Mesenchymal stem cell (in vitro differentiated cells and primary cell): ENCODE measurements at places on chromosomes 7 and 10.

DNA sequence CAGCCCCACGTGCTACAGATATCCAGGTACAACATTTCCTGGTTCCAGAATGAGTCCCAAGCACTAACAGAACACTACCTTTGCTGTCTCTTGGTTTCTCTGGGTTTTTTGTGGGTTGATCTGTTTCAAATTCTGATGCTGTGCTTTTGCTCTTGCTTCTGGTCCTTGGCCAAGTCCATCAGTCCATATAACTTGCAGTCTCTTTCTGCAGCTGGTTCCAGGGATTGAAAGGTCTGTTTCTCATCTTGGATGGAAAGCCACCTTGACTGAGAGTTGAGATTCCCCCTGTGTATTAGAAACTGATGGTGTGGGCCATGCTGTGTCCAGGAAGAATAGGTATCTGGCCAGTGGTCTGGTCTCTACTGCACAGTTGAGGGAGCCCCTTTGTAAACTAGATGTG is 171.1 kb downstream of the JCAD start:
- DNase-seq, result no peak

- no peak for DNase-seq
Observed at GRCh38 chr7:117216436-117217069, 106.3 kb downstream of the WNT2 start.

DNA sequence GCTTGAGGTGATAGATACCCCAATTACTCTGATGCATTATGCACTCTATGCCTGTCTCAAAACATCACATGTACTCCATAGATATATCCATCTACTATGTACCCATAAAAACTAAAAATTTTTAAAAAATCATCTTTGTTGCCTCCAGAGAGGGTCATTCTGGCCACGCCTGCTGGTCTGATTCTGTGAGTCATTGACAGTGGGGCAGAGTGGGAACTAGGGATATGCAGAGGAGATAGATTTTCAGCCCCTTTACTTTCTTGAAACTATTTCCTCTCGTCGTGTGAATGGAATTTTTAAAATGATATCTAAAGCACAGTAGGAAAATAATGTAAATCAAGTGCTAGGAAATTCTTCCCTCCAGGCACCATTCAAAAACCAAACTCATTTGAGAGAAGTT is 715.0 kb upstream of the NRP1 start:
- peak; percentile 2 for DNase-seq

- DNase-seq, result no peak
Observed at GRCh38 chr10:78700413-78700812, 368.4 kb upstream of the ZMIZ1 start.

DNA sequence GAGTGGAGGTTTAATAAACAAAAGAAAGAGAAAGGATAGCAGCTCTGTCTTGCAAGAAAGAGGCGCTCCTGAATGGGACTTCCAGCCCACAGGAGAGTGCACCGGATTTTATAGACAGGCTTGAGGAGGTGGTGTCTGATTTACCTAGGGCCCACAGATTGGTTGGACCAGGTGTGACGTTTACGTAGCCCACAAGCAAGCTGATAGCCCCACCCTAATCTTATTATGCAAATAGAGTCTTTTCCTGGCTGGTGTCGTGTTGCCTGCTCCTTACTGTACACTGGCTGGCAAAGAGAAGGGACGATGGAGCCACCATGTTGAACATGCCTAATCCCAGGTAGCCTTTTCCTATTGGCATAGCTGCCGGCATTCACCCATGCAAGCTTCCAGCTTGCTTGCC is 319.7 kb upstream of the POM121L12 start:
- DNase-seq, result no peak

GRCh38 chr10:34739915-34740314 is 75.2 kb downstream of the PARD3 start:
- peak; percentile 87 for DNase-seq

DNA sequence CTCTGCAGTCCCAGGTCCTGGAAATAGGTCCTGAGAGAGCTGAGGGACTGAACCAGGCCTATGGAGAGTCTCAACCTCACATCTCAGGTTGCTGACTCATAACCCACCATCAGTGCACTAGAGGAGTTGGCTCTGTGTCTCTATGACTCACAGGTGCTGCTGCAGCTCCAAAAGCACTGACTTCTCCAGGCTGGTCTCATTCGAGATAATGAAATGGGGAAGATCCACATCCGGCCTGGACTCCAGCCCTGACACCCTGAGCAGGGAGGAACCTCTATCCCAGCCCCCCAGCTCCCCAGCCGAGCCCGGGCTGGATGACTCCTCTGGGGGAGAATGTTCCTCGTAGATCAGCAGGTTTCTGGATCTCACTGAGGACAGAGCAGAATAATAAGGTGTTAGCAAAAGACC is 35.5 kb upstream of the DGKI start:
- peak; percentile 91 for DNase-seq

GRCh38 chr10:126397156-126397555 is 8.9 kb upstream of the ADAM12 start:
- no peak for DNase-seq

GRCh38 chr7:5572439-5572838 is 148.8 kb upstream of the TNRC18 start:
- DNase-seq, result no peak

DNA sequence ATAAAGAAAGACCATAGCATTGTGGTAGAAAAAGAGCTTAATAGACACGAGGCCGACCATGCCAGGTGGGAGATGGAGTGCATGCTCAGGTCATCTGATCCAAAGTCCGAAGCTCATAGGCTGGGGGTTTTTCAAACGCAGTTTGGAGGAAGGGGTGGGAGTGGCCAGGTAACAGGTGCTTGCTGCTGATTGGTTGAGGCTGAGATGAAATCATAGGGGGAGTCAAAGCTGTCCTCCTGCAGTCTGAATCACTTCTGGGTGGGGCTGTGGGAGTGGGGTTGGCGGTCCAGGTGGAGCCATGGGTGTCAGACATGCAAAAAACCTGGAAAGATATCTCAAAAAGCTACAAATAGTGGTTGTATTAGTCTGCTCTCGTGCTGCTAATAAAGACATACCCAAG is 2.8 kb upstream of the ERCC6 start:
- DNase-seq, result no peak

DNA sequence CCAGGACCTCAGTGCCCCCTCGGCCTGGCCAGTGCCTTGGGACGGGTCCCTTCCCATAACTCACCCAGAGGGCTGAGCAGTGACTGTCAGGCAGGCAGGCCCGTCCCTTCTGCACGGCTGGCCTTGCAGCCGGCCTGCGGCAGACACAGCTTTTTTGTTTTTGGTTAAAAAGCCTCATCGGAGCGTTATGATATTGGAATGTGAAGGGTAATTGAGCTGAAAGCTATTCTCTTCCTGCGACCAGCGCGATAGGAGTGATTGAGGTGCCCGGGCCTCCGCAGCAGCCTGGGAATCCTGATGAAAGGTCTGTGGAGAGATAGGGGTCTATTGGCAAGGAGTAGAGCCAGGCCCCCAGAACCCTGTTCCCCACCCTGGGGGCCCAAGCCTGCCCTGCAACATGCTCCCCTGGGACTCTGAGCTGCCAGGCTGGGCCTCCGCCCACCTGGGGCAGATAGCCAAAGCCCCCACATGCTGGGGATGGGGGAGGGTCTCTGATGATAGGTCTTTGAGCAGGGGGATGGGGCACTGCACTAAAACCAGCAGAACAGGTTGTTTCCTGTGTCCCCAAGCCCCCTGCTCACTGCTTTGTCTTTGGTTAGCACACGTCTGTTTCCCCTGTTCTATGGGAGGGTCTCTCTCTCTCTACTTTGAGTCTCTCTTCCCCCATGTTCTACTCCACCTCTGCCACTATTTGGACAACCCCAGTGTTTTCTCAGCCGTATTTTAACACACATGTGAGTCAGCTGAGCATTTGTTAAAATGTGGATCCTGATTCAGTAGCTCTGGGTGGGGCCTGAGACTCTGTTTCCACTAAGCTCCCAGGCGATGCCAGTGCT is 131.9 kb downstream of the CDH23 start:
- no peak for DNase-seq

GRCh38 chr7:49885593-49886285 is 112.3 kb downstream of the VWC2 start:
- no peak for DNase-seq

DNA sequence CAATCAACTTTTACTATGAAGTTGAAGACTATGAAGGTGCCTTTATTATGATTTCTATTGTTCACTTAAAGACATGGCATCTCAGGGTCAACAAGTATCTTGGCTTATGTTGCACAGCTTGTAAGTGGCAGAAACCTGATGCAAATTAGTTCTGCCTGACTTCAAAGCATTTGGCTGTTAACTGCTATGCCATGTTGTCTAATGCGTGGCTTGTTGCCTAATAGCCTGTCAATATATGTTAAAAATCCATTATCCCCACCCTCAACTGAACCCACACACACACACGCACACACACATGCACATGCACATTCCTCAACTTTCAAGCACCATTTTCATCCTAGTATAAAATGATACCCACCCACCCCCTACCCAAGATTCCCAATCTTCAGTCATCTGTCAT is 217.1 kb downstream of the NRG3 start:
- no peak for DNase-seq

- DNase-seq, result no peak
Observed at GRCh38 chr7:27885652-27886051, 145.7 kb downstream of the TAX1BP1 start.

GRCh38 chr10:71126432-71126831 is 85.9 kb upstream of the UNC5B start:
- DNase-seq, result no peak

DNA sequence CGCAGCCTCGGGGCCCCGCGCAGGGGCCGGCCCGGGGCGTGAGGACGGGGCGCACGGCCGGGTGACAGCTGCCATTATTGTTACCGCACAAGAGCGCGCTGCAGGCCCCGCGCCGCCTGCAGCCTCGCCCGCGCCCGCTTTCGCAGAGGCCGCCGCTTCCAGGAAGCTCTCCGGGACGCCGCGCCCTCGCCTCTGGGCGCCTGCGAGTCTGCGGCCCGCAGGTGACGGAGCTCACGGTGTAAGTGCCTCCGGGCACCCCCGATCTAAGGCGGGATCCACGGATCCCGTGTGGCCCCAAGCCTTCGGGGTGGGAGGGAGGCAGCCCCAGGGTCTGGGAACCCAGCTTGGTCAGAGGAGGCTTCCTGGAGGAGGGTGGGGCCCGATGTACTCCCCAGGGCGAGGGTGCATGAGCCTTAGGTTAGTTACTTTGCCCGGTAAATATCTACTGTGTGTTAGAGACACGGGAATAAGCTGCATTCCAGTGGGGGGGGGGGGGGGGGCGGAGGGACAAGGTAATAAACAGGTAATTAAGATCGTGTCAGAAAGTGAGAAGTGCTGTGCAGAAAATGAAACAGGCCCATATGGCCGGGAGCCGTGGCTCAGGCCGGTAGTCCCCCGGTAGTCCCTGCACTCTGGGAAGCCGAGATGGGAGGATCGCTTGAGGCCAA is 638 bp downstream of the IQCE start:
- no peak for DNase-seq

DNA sequence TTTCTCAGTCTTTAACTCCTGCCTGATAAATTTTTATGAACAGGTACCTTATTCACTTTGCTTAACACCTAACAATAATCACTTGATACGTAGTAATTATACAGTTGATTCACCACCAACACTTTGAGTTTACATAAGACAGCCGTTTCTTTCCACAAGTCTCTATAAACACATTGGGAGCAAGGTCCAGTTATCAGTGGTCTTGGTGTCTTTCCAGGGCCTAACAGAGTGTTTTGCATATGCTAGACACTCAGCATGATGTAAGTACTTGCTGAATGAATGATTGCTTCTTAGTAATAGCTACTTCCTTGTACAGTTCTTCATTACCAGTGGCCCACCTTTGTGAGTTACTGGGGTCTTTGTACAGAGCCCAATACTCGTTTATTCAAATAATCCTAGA is 6.4 kb downstream of the CLDN12 start:
- DNase-seq, result no peak

DNA sequence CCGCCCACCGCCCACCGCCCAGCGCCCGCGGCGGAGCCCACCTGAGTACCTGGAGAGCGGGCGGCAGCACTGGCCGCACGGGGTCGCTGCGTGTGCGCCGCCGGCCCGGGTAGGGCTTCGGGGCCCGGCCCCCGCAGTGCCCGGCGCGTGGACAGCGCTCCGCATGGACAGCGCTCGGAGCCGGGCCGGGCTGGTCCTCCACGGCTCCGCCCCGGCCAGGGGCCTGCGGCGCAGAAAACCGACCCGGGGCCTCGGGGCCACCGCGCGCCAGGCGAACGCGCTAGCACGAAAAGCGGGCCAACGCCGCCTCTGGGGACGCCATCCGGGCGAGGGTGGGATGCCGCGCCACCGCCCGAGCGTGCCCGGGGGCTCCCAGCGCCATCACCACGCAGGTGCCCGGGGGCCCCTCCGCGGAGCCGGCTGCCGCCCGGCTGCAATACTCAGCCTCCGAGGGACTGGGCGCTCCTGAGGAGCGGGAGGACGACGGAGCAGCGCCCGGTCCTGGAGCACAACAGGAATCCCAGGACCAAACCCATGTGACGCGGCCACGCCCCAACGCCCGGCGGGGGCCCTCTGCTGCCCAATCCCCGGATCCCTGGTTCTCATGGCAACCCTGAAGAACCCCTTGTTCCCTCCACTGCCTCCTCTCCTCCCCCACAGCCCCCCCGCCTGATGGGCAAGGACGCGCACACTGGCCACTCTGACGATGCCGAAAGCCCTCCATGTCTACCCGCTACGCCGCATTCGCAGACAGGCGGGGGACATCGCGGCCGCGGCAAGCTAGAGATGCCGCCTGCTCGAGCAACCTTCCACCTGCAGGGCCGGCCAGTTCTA is at the start of gene GRB10:
GRB10 (minus strand) TSS at position 522 of the 834 bp plus-strand sequence. CDS start 50,574 bp downstream, outside the sequence.
- peak; percentile 40 for DNase-seq

DNA sequence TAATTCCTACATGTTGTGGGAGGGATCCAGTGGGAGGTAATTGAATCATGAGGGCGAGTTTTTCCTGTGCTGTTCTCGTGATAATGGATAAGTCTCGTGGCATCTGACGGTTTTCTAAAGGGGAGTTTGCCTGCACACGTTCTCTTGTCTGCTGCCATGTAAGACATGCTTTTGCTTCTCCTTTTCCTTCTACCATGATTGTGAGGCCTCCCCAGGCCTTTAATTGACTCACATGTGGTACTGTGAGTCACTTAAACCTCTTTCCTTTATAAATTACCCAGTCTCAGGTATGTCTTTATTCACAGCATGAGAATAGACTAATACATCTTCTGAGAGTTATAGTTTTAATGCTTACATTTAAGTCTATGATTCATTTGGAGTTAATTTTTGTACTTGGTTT is 22.6 kb upstream of the CPN1 start:
- DNase-seq, result no peak

- no peak for DNase-seq
Observed at GRCh38 chr10:132237871-132238270, 51.1 kb downstream of the DPYSL4 start.

DNA sequence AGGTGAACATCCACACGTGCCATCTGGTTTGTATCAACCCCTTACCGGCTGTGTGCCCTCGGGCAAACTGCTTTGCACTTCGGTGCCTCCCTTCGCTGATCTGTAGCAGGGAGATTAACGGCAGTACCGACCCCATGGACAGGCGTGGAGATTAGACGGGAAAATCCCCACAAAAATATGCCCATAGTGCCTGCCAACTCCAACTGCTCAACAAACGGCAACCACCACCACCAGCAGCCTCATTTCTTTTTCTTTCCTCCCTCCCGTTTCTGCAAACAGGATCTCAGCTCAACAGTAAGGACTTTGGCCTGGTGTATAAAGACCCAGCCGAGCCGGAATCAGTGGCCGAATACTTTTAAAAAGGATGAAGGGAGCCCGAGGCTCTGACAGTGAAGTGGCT is 31.0 kb downstream of the CHST15 start:
- no peak for DNase-seq

- DNase-seq, result peak; percentile 55
Observed at GRCh38 chr7:20407585-20408466, 77.1 kb downstream of the ITGB8 start.
